NCI-H1048 (cell line): ENCODE measurements at places on chromosomes 2 and 18.

DNA sequence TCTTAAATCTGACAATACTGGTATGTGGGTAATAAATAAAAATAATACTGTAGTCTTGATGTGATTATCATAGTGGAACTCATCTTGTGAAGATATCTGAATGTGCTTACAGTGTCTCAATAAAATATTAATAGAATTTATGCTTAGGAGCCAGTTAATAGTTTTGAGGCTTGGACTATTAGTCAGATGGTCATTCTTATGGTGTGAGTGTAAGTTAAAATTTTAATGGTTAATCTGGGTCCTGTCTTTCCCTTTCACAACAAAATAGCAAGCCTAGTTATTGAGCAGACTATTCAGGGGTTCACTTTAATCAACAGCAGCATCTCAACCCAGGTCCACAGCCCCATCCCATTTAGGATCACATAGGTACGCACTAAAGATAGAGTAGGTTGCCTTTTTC is 138.9 kb downstream of the HAUS1 start:
- no peak for DNase-seq

- DNase-seq: no peak
These were observed 7.2 kb downstream of the POMC start for GRCh38 chr2:25161055-25161781.

- no peak for DNase-seq
These were observed 715.6 kb downstream of the EPHA4 start for GRCh38 chr2:220856486-220856885.

DNA sequence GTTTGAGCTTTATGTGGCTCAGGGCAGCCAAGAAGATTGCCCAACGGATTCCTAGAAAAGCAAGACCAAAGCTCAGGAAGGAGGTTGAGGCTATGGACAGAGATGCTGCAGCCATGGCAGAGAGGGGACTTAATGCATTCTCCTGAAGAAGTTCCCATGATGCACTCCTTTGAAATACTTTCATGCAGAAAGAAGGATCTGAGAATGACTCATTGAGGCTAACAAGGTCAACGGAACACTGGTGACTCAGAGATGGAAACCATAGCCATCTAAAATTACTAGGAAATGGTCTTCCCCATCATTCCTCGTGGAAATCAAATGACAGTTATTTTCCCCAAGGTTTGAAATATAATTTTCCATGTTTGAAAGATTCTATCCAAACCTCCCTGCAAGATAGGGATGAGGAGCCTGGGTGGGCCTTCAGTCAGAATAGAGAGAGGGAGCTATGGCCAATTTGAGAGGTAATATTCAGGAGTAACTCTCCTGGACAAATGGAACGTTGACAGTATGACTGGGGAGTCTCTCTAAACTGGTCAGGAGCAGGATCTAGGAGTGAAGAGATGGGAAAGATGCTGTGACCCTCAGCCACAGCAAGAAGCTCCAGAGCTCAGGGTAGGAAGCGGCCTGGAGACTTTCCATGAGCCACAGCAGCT is 63.0 kb downstream of the REEP1 start:
- DNase-seq: no peak

DNA sequence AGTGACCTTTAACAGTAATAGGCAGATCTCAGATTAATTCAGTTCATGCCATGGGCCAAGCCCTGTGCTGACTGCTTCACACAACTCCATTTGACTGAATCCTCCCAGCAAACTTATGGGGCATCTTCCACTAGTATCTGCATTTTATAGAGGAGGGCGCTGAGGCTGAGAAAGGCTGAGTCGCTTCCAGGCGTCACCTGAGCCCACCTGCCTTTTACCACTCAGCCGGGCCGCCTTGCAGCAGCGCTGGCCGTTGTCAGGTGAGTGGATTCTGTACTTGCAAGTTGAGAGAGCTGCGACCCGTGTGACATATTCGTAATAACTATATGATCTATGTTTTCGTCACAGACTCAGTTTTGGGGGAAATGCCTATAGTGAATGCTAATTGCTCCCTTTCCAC is 59.3 kb upstream of the B3GNT7 start:
- DNase-seq: no peak

DNA sequence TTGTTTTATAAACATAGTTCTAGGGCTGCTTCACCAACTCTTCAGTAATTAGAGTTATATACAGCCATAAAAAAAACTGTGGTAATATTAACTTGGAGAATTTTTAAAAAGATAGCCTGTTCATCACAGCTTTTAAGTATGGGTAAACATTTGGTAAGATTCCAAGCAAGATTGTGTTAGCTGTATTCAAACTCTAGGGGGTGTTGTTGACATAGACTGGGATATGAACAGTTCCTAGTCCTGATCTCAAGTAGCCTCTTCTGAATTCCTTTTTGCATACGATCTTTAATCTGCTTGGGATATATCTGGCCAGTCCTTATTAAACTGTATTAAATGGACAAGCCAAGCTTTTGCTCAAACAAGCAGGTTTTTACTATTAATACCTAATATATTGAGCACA is 13.4 kb downstream of the NOP58 start:
- DNase-seq: no peak
